CD4-positive, alpha-beta T cell (primary cell): ENCODE measurements at places on chromosomes 6 and 20.

DNA sequence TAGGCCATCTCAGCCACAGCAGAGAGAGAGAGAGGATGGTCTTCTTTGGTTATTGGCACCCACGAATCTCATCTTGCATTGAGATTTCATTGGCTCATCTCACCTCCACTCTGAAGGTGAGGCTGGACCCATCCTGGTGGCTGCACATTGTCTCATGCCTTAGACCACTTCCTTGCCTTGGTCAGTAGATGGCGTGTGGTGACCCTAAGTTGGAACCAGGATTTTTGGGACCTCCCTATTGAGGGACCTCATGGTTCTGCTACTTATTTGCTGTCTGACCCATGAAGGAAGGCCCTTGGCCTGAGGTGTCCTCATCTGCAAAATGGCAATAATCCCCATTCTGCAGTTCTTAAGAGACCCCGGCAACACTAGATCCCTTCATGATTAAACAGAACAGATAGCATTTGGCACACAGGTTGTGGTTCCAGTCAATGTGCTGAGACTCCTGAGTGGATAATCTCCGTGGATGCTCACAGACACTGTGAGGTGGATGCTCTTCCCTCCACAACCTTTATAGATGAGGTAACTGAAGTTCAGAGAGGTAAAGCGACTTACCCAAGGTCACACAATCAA lies 21.5 kb upstream of the AAR2 start:
- no peaks in the 10 kb centered on the region for H3K27me3 ChIP-seq
- H3K4me1 ChIP-seq = no peaks in the 10 kb centered on the region
- H3K27ac ChIP-seq = no peak overlapping the region
- no peak overlapping the region for H3K4me3 ChIP-seq
- H3K36me3 ChIP-seq = no peaks in the 10 kb centered on the region

GRCh38 chr6:101517632-101518031 lies 124.1 kb downstream of the GRIK2 start:
- H3K27me3 ChIP-seq = no peaks in the 10 kb centered on the region
- H3K4me3 ChIP-seq = no peak overlapping the region
- H3K4me1 ChIP-seq = no peaks in the 10 kb centered on the region
- H3K27ac ChIP-seq = no peak overlapping the region
- H3K36me3 ChIP-seq = no peaks in the 10 kb centered on the region
- no peak for DNase-seq

- H3K4me1 ChIP-seq = no peaks in the 10 kb centered on the region
- H3K4me3 ChIP-seq = no peak overlapping the region
- no peak overlapping the region for H3K27ac ChIP-seq
These were observed 57.8 kb downstream of the ATP9A start for GRCh38 chr20:51710361-51710894.

DNA sequence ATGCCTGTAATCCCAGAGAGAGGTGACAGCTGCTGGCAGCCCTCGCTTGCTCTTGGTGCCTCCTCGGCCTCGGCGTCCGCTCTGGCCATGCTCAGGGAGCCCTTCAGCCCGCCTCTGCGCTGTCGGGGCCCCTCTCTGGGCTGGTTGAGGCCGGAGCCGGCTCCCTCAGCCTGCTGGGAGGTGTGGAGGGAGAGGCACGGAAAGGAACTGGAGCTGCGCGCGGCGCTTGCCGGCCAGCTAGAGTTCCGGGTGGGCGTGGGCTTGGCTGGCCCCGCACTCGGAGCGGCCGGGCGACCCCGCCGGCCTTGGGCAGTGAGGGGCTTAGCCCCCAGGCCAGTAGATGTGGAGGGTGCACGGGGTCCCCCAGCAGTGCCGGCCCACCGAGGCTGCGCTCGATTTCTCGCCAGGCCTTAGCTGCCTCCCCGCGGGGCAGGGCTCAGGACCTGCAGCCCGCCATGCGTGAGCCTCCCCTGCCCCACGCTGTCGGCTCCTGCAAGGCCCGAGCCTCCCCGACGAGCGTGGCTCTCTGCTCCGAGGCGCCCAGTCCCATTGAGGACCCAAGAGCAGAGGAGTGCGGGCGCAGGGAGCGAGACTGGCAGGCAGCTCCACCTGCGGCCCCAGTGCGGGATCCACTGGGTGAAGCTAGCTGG lies 34.6 kb downstream of the C6orf52 start:
- peak overlapping the region; percentile 41 for H3K4me3 ChIP-seq
- H3K27ac ChIP-seq = no peak overlapping the region
- H3K36me3 ChIP-seq = no peaks in the 10 kb centered on the region
- peaks cover 2% of the 10 kb centered on the region for H3K27me3 ChIP-seq
- H3K4me1 ChIP-seq = peaks cover 5% of the 10 kb centered on the region

GRCh38 chr20:32230707-32231106 lies 23.0 kb downstream of the POFUT1 start:
- no peak for DNase-seq
- peaks cover 28% of the 10 kb centered on the region for H3K4me1 ChIP-seq
- H3K27me3 ChIP-seq = no peaks in the 10 kb centered on the region
- peaks cover 58% of the 10 kb centered on the region for H3K36me3 ChIP-seq
- H3K27ac ChIP-seq = no peak overlapping the region

DNA sequence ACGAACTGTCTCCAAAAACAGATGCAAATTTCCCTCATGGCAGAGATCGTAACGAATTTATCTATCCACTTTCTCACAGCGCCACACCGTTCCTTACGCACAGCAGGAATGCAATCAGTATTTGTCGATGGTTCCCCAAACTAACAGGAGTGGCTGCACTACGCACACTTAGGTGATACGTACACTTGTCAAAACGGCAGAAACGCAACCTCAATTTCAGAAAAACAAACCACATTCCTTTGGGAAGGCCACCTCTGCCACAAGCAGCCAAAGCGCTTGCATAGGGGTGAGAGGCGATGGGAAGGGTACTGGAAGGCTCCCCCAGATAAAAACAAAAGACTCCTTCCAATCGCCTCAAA lies 638 bp downstream of the MDN1 start:
- peak overlapping the region; percentile 79 for H3K27ac ChIP-seq
- H3K4me1 ChIP-seq = peaks cover 24% of the 10 kb centered on the region
- H3K4me3 ChIP-seq = peak overlapping the region; percentile 91
- H3K27me3 ChIP-seq = no peaks in the 10 kb centered on the region
- DNase-seq = peak; percentile 2
